Left lobe of liver (tissue), 2 donors: ENCODE measurements at places on chromosomes 1 and 21. TPM values are rescaled to one million over a fixed set of nuclear protein-coding genes. Genes with fewer than 3 reads are reported as not detected.

DNA sequence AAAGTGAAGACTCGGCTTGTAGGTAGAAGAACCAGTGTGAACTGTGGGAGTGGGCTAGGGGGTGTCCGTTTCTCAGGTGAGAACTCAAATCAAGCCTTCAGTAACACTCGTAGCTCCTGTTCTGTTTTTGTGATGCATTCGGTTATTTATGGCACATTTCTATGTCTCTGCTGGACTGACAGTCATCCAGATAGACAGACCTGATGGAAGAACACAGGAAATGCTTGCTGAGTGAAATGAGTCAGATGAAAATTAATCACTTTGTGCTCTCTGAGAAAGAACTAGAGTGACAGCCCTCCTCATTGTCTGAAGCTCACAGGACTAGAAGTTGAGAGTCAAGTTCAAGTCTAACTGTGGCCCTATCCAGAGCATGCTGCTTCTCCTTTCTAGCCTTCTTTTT, 360.1 kb upstream of the PLXNA2 start:
- no peak for DNase-seq

GRCh38 chr1:244302876-244303609, 148.7 kb downstream of the ADSS2 start:
- DNase-seq = no peak

DNA sequence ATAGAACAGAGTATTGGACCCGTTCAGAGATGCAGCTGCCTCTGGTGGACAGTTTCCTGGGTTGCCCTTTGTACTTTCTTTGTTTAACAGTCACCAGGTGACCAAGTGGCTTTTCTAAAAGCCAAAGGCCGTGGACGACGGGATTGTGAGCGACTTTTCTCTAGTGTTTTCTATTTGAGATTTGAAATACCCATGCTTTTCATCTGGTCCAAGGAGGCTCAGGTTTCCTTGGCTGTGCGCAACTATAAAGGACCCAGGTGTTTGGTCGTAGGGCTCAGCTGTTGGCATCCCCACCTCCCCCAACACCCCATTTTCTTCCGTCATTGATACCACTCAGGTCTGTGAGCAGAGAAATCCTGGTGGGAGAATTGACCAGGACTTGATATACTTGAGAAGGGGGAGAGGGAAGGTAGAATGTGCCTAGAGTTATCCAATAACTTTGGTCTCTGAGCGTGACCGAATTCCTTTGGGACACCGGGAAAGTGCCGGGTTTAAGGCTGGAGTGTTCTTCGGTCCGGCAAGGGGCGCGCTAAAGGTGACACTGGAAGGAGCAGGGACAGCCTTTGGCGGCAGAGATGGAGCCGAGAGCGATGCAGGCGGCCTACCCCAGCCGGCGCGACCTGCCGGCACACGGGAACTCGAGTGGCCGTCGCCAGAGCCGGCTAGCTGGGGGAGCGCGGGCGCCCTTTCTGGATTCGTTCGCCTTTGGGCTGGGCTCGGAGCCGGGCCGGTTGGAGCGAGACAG, 83.4 kb upstream of the BMP8A start:
- DNase-seq = peak; percentile 60

GRCh38 chr1:113946112-113946511, 17.0 kb downstream of the HIPK1 start:
- no peak for DNase-seq

DNA sequence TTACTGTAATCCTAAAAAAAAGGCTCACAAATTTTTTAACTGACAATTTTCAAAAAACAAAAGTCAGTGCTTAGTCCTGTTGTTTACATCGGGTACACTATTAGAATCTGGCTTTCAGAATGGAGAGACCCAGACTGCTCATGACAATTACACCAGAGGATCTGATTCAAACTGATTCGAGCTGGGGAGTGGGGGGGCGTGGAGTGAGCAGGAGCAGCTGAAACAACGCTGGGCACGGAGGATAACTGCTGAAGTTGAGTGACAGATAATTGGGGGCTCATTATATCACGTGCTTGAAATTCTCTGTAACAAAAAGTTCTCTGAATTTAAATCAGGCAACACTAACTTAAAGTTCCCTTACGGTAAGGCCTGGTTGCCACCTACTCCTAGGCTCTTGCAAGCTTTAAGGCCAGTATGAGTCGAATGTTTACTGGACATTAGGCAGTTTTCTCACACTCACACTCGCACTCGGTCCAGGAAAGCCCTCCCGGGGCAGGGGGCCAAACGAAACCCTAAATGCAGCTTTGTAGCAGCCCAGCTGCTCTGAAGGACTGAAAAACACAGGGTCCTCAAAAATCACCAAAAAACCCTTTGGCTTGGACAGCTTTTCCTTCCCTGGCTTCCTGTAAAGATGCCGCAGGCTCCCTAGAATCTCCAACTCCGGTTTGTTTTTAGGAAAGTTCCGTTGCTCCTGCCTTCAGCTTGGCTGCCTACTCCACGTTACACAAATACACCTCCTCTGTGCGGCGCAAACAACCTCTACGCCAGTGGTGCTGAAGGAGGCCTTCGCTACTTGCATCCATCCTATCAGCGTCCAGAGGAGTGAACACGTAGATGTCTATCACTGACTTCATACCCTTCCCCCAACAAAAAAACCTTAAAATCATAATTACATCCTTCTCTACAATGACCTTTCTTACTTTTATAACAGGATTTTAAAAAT, 42.9 kb downstream of the CAPZB start:
- DNase-seq = no peak

The CR1 gene
- total RNA-seq = 1.0 TPM

DNA sequence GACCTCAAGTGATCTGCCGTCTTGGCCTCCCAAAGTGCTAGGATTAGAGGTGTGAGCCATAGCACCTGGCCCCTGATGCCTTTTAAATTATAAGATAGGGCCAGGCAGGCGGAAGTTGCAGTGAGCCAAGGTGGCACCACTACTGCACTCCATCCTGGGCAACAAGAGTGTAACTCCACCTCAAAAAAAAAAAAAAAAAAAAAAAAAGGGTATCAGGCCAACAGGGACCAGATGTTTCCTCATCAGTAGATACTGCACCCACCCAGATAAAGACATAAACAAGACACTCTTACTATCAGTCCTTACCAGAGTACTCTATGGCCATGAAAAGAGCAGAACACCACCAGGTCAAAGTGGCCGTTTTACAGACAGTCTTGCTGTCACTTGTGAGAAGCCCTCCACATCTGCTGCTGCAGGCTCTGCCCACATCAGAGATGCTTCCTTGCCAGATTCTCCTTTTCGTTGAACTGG, 3.3 kb downstream of the C21orf58 start:
- DNase-seq = no peak

DNA sequence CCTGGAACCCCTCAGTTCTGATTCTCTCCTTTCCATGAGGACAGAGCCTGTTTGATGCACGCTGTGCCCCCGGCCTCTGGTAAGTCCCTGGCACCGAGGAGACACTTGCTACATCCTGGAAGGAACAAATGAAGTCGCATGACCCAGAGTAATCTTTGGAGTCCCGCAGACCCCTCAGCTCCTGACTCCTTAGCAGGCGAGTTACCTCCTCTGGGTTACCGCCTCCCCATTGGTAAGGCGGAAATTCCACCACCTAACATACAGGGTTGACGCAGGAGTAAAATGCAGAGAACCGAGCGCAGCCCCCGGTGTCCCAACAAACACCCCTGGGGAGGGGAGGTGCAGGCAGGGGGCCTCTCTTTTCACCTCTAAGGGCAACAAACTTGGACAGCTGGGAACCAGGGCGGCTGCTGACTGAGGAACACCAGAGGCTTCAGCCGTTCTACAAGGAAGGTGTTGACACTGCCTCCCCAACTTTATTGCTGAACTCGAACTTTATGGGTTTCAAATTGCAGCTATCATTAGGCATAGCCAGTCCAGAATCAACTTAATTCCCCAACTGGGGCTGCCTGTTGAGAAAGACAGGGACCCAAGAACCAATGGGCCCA, 115.3 kb upstream of the IFFO2 start:
- no peak for DNase-seq

DNA sequence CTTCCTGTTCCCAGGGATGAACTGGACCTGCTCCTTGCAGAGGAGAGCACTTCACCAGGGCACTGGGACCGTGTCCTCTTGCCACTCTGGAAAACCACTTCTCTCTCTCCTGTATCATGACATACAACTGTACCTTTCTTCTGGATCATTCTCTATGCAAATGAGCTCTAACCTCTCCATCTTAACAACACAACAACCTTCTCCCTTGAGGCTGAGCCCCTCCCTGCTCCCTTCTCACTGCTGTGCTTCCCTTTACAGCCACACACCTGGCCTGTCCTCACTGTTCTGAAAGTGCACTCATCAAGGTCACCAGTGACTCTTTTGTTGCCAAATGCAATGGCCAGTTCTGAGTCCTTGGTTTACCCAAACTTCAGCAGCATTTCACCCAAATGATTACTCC, 54.5 kb upstream of the MRPS6 start:
- no peak for DNase-seq

DNA sequence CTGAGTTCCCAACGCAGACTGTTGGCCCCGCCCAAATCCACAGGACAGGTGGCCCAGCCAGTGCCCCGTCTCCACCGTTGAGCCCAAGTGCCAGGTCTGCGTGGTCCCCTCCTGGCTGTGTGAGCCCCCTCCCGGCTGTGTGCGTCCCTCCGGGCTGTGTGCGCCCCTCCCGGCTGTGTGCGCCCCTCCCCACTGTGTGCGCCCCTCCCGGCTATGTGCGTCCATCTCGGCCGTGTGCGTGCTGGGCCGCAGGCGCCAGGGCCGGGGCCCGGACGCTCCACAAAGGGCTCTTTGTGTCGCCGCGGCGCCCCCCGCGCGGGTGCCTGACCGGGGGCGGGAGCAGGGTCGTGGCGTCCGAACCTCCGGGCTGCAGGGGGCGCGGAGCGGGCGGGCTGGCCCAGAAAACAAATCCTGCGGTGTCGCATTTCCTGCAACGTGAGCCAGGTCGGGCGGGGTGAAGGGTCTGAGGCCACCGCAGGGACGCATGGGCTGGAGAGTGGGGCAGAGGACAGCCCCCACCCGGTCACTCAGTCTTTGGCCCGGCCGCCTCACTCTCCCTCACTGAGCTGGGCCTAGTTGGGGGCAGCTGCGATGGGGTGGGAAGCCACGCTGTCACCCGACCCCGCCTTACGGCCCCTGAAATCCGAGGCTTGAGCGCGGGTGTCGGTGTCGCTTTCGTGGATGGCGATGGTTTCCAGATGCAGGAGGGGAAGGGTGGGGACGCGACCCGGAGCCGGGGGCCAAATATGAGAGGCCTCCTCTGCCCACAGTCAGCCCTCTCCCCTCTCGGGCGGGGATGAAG, 18.8 kb downstream of the TNFRSF25 start:
- DNase-seq = no peak

The CRYBG2 gene
- total RNA-seq = 0.18 TPM

- no peak for DNase-seq
Measured at GRCh38 chr1:201551096-201551495, 12.2 kb downstream of the NAV1 start.

The RPL11 gene
- total RNA-seq = 306 TPM

The S100A2 gene
- total RNA-seq = 0.55 TPM
